Activated CD8-positive, alpha-beta T cell treated with anti-CD3 and anti-CD28 coated beads for 36 hours (primary cell): ENCODE measurements at places on chromosomes 4 and X. TPM values are rescaled to one million over a fixed set of nuclear protein-coding genes. Genes with fewer than 3 reads are reported as not detected.

The TIGD4 gene
- 0.47 TPM for total RNA-seq

The REELD1 gene
- total RNA-seq, result 0.11 TPM

The RNF150 gene
- 0.09 TPM for total RNA-seq

The PDGFC gene
- not detected for total RNA-seq

The NOA1 gene
- total RNA-seq, result 32.1 TPM

The RAB39B gene
- 12.0 TPM for total RNA-seq

- no peak for DNase-seq
Observed at GRCh38 chrX:1614927-1615326, at the start of gene ASMT. TSS of gene ASMT (plus strand) at chrX:1615059. CDS start at chrX:1615200, 141 bp downstream.

GRCh38 chr4:187125062-187125461, 401.4 kb upstream of the FAT1 start:
- no peak for DNase-seq

DNA sequence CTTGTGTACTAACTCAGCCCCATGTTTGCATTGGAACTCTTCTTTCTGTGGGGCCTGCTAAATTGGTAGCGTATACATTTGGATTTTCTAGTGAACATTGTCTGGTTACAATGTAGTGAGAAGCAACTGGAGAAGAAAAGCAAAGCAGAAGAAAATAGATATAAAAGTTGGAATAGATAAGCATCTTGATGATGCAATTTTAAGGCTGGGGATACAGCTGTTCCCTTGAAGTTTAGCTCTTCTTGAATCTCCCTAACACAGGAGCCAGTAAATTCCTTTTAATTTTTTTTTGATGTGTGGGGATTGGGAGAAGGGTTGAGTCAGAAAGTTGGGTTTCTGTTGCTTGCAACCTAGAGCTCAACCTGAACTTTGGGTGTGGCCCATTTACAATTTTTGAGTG, 308.1 kb downstream of the STIM2 start:
- no peak for DNase-seq

GRCh38 chr4:101014417-101014816, 332.9 kb downstream of the PPP3CA start:
- no peak for DNase-seq

- DNase-seq, result no peak
Observed at GRCh38 chrX:134658760-134659023, 421 bp upstream of the PLAC1 start.

DNA sequence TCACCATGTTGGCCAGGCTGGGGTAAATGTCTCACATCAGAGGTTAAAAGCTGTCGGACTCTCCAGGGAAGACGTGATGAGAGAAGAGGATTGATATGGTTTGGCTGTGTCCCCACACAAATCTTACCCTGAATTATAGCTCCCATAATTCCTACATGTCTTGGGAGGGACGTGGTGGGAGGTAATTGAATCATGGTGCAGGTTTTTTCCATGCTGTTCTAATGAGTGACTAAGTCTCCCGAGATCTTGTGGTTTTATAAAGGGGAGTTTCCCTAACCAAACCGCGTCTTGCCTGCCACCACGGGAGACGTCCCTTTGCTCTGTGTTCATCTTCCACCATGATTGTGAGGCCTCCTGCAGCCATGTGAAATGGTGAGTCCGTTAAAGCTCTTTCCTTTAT, 64.4 kb downstream of the ASMT start:
- DNase-seq, result peak; percentile 63

- DNase-seq, result no peak
Observed at GRCh38 chr4:156615066-156615531, 356.5 kb downstream of the PDGFC start.

GRCh38 chr4:182748949-182749348, 168.2 kb downstream of the DCTD start:
- no peak for DNase-seq

- DNase-seq, result no peak
Observed at GRCh38 chrX:112967341-112967740, 126.7 kb upstream of the AMOT start.

GRCh38 chrX:47030339-47030738, 47.9 kb upstream of the RGN start:
- peak; percentile 6 for DNase-seq

DNA sequence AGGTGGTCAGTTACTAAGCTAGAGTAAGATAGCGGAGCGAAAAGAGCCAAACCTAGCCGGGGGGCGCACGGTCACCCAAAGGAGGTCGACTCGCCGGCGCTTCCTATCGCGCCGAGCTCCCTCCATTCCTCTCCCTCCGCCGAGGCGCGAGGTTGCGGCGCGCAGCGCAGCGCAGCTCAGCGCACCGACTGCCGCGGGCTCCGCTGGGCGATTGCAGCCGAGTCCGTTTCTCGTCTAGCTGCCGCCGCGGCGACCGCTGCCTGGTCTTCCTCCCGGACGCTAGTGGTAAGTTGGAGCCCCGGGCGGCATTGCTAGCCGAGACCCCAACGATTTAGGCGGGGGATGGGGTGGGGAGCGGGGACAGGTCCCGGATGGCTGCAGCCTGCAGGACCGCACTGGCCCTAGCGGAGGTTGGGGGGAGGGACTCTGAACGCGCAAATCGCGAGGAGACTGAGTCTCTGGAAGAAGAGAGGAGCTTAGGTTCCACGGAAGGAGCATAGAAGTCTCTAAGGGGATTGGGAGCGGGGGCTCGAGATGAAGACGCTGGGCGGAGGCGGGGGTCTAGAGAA, 573 bp downstream of the HTR2C start:
- no peak for DNase-seq

DNA sequence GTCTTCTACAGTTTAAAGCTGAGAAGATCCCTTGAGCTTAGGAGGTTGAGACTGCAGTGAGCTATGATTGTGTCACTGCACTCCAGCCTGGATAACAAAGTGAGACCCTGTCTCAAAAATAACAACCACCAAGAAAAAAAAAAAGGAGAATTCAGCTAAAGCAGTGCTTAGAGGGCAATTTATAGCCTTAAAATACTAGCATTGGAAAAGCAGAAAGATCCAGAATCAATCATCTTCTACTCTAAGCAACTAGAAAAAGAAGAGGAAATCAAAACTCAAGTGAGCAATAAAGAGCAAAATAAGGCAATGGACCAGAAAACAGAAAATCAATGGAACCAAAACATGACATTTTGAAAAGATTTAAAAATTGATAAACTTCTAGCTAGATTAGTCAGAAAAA, 639 bp upstream of the PI4K2B start:
- no peak for DNase-seq

DNA sequence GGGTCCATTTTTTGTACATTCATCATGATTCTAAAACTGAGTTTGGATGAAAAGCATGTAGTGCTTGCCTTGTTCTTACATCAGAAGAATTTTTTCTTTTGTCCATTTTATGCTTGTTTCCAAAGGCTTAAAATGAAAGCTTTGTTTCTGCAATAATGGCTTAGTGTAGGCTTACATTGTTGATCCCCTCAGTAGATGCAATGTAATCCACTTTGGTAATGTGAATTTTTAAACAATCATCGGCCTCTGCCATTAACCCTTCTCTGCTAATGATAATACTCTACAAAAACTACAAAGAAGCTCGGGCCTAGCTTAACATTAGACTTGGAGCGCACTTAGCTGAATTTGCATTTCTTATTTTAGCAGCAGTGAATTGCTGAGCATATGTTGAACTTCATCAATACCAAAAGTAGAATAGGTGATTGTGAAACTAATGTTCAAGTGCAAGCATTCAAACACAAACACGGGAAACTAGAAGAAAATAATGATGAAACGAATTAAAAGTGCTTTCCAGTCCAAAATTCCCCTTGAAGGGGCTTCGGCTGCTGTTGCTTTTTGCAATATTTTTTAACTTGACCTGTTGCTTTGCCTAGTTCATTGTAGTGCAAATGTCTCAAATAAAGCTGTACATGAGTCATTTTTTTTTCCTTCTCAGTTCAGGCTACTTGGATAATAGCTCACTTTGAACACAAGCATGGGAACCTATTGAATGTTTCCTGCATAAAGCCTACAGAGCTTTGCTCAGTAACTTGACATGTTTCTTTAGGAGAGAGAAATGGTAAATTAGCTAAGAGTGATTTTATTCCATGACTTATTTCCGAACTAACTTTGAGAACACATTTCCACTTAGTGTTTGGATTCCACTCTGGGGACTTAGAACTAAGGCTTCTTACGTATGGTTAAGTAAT, 66.5 kb downstream of the SLIT2 start:
- DNase-seq, result no peak

DNA sequence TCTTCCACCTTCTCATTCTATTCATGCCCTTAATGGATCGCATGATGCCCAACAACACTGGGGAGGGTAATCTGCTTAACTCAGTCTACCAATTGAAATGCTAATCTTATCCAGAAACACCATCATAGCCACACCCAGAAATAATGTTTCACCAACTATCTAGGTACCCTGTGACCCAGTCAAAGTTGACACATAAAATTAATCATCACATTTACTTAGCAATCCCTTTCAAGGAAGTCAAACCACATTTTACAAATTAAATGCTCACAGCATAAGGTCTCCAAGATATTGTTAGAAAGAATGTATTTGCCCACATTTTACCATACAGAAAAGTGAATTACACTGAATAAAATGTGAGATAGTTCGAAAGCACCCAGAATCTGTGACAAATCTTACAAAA, 92.5 kb downstream of the PRSS12 start:
- DNase-seq, result no peak

- no peak for DNase-seq
Observed at GRCh38 chr4:173448608-173449379, 49.9 kb upstream of the SCRG1 start.

DNA sequence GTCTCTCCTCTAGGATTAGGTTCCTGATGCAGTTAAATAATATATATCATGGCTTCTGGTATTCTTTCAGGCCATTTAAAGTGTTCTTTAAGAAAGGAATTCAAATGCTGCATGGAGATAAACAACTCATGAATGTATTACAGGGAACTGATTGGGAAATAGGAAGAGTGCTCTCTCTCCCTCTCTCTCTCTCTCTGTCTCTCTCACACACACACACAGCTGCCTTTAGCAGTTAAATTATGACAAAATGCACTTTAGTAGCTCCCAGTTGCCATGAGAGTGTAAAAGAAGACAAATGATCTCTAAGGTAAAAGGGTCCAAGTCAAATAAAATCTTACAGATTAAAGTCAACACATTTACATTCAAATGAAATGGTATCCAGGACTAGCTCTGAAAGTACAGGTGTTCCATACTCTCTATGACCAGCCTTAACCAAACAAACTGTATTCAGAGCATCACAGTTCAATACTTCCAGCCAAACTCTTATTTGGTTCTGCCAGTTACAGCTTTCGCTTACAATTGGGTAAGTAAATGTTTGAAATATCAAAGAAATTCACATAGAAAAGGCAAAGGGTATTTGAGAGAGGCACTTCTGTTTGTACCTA, 94.7 kb upstream of the CXXC4 start:
- DNase-seq, result no peak

GRCh38 chr4:9970399-9971011, 50.8 kb downstream of the SLC2A9 start:
- no peak for DNase-seq

GRCh38 chr4:186700746-186701145, 22.9 kb downstream of the FAT1 start:
- DNase-seq, result no peak
